ENCODE measurements at places on chromosomes 12 and 14.

- no peak overlapping the region for H3K4me3 ChIP-seq
- no peak for DNase-seq
- H3K27me3 ChIP-seq, result no peaks in the 10 kb centered on the region
- no peaks in the 10 kb centered on the region for H3K36me3 ChIP-seq
- H3K4me1 ChIP-seq, result no peaks in the 10 kb centered on the region
These were observed 176.3 kb upstream of the ARID2 start for GRCh38 chr12:45553204-45553603.

DNA sequence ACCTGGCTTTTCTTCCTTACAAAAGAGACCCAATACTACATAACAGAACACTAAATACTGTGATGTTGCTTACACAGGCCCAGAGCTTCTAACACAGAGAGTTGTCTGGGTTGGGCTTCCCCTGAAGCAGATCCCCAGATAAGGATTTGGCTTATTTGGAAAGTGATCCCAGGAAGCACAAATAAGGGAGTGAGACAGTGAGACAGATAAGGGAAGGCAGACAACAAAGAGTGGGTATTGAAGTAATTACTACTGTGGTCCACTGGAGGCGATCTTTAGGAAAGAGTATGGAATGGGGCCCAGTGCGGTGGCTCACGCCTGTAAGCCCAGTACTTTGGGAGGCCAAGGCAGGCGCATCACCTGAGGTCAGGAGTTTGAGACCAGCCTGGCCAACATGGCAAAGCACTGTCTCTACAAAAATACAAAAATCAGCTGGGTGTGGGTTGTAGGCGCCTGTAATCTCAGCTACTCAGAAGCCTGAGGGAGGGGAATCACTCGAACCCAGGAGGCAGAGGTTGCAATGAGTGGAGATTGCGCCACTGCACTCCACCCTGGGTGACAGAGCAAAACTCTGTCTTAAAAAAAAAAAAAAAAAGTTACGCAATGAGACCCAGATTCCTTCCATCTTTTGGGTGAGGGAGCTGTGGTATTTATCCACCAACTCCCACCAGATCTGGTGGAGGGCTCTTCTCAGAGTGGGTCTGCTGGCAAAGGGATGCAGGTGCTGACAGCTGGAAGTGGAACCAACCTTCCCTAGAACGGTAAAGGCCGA lies 10.2 kb upstream of the C12orf43 start:
- no peaks in the 10 kb centered on the region for H3K36me3 ChIP-seq
- H3K4me1 ChIP-seq, result peaks cover 11% of the 10 kb centered on the region
- H3K27ac ChIP-seq, result no peak overlapping the region
- DNase-seq, result no peak
- H3K27me3 ChIP-seq, result no peaks in the 10 kb centered on the region

- no peaks in the 10 kb centered on the region for H3K36me3 ChIP-seq
- DNase-seq, result no peak
- H3K4me1 ChIP-seq, result peaks cover 5% of the 10 kb centered on the region
- peaks cover 30% of the 10 kb centered on the region for H3K27me3 ChIP-seq
- no peak overlapping the region for H3K27ac ChIP-seq
These were observed 928.2 kb downstream of the NRXN3 start for GRCh38 chr14:79098324-79098723.

DNA sequence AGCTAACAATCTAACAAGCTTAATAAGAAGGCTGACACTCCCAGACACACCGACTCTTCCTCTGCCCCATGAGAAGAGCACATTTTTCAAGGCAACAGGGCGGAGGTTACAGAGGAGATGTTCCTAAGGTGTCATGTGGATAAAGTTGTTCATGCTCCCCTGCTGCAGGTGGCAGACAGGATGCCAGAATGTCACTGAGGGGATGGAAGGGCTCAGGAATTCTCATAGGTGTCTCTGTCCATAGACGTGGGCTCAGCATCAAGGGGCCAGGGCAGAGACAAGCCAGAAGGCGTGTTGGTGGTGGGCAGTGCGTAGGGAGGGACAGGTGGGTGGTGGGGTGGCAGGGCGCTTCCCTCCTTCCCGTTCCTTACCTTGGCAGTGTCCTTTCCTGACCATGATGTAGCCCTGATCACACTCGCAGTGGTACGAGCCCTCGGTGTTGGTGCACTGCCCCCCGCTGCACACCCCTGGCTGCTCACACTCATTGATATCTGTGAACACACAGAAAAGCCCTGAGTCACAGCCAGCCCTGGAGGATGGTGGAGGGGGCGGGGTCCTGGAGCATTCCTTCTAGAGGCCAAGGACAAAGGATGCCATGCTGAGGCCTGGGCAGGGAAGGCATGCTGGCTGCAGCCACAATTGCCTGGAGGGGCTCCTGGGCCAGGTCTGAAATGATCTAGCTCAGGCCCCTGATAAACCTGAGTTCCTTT lies 23.0 kb downstream of the ISCA2 start:
- H3K27ac ChIP-seq, result no peak overlapping the region
- peaks cover 20% of the 10 kb centered on the region for H3K4me1 ChIP-seq
- H3K36me3 ChIP-seq, result no peaks in the 10 kb centered on the region
- no peaks in the 10 kb centered on the region for H3K27me3 ChIP-seq
- peak; percentile 57 for DNase-seq
- H3K4me3 ChIP-seq, result no peak overlapping the region

- no peaks in the 10 kb centered on the region for H3K36me3 ChIP-seq
- no peak overlapping the region for H3K4me3 ChIP-seq
- H3K27me3 ChIP-seq, result no peaks in the 10 kb centered on the region
- no peaks in the 10 kb centered on the region for H3K4me1 ChIP-seq
- no peak for DNase-seq
- no peak overlapping the region for H3K27ac ChIP-seq
These were observed 244.8 kb downstream of the DACT1 start for GRCh38 chr14:58882577-58883018.

DNA sequence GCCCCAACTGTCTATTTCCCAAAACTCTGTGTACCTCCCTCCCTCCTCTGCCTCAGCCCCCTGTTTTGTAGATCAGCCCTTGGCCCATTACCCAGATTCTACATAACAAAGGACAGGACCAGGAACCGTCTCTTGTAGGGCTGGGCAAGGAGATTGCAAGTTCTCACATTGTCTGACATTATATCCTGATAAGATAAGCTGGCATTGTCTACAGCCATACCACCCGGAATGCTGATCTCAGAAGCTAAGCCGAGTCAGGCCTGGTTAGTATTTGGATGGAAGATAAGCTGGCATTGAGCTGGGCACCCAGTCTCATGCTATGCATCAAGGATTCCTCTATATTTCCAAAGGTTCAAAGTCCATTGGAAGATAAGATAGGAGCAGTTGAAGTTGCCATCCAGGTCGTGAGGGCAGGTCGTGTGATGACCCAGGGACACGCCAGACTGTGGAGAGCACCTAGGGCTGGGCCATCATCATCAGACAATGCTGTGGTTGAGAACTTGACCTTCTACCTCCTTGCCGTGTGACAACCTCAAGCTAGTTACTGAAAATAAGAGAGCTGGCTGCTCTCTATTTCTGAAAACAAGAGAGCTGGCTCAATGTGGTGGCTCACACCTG lies 29.5 kb downstream of the PHETA1 start:
- H3K4me3 ChIP-seq, result no peak overlapping the region
- H3K27me3 ChIP-seq, result no peaks in the 10 kb centered on the region
- DNase-seq, result no peak
- H3K36me3 ChIP-seq, result peaks cover 2% of the 10 kb centered on the region

- no peaks in the 10 kb centered on the region for H3K27me3 ChIP-seq
- H3K36me3 ChIP-seq, result peaks cover 4% of the 10 kb centered on the region
- no peak overlapping the region for H3K27ac ChIP-seq
- peak overlapping the region; percentile 90 for H3K4me3 ChIP-seq
- peaks cover 20% of the 10 kb centered on the region for H3K4me1 ChIP-seq
These were observed 1.7 kb downstream of the C12orf76 start for GRCh38 chr12:110046451-110047187.

DNA sequence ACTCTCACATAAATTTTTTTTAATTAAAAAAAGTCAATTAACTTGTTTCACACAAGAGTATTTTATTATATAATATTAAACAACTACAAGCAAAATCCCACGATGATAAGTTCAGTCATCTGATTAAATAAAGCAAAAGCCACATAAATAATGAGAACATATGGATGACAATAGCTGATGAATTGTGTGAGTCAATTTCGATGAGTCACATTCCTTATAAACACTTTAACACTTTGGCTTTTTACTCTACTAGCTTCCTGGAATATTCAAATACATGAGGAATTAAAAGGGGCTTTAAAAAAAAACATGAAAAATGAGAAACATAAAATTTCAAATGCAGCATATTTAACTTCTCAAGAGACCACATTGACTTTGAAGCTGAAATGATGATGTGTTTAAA lies 95.3 kb downstream of the BCAT1 start:
- peaks cover 40% of the 10 kb centered on the region for H3K4me1 ChIP-seq
- H3K4me3 ChIP-seq, result no peak overlapping the region
- H3K27me3 ChIP-seq, result no peaks in the 10 kb centered on the region
- peaks cover 55% of the 10 kb centered on the region for H3K36me3 ChIP-seq

DNA sequence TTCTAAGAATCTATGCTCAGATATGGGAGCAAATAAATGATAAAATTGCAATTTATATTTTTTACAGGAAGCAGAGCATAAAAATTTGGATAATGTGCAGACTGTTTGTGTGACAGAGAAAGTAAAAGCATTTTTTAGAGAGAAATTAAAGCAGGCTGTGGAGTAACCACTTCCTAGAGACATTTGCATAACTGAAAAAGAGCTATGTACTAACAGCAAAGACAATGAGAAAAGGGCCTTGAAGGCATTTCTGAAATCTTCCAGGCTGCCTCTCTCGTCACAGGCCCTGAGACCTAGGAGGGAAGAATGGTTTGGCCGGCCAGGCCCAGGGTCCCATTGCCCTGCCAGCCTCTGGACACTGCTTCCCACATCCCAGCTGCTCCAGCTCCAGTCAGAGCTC lies 247.2 kb downstream of the ALX1 start:
- no peak for DNase-seq
- H3K27ac ChIP-seq, result no peak overlapping the region
- peaks cover 18% of the 10 kb centered on the region for H3K4me1 ChIP-seq
- H3K27me3 ChIP-seq, result no peaks in the 10 kb centered on the region
- H3K36me3 ChIP-seq, result peaks cover 8% of the 10 kb centered on the region

DNA sequence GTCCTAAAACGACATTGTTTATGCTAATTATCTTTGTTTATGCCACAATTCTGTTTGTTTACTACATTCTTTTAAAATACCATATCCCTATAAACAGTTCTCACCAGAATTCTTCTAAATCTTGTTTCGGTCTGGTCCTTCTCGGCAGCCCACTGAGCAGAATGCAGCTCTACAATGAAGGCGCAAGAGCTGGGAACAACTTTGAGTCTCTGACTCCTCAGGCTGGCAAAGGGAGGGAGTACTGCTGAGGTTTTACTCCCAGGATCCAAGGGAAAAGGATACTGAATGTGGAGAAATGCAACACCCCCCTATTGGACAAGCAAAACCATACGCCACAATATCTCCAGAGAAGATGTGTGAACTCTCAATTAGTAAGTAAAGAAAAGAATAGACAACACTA lies 5.4 kb downstream of the SOX5 start:
- no peaks in the 10 kb centered on the region for H3K36me3 ChIP-seq
- no peak overlapping the region for H3K4me3 ChIP-seq
- no peak for DNase-seq
- H3K27ac ChIP-seq, result 0 out of 2 replicates have a peak overlapping the region, but pooled peaks have one; percentile 41

DNA sequence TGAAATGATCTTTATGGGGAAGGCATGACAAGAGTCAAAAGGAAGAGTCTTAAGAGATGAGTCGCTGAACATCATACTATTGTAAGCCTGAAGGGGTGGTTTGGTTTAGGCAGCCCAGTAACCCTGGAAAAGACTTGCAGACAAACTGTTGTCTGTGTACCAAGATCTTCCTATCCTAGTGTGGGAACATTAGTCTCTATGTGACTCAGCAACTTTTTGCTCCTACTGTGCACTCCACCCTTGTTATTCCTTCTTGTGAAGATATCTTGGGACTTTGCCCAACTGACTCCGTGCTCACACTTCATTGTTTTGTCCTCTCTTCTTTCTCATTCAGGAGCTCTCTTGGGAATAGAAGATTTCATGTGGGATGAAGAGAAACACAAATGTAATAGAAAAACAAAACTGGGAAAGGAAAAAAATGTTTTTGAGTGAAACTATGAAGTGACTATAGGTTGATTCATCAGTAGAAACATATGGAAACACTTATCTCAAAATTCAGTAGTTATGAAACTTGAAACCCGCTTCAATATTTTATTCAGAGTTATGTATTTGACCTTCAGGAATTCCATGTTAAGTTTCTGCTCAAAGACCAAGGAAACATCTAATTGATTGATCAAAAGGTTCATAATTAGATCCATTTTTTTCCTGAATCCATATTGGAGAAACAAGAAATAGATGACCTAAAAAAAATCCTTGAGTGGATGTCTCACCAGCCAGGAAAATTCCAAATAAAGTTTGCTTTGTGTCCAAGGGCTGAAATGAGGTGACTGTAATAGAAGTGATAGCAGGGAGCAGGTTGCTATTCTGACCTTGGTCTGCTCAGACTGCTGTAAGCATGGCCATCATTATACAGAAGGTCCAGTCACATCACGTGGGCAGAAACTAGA lies 67.2 kb downstream of the BTG1 start:
- peaks cover 13% of the 10 kb centered on the region for H3K4me1 ChIP-seq
- H3K27ac ChIP-seq, result no peak overlapping the region
- no peak overlapping the region for H3K4me3 ChIP-seq
- no peaks in the 10 kb centered on the region for H3K36me3 ChIP-seq

Data from WTC11 (cell line).